Activated naive CD4-positive, alpha-beta T cell (primary cell): ENCODE measurements at places on chromosomes 6 and 20.

GRCh38 chr6:96907498-96907897, 9.8 kb upstream of the NDUFAF4 start:
- DNase-seq: no peak

DNA sequence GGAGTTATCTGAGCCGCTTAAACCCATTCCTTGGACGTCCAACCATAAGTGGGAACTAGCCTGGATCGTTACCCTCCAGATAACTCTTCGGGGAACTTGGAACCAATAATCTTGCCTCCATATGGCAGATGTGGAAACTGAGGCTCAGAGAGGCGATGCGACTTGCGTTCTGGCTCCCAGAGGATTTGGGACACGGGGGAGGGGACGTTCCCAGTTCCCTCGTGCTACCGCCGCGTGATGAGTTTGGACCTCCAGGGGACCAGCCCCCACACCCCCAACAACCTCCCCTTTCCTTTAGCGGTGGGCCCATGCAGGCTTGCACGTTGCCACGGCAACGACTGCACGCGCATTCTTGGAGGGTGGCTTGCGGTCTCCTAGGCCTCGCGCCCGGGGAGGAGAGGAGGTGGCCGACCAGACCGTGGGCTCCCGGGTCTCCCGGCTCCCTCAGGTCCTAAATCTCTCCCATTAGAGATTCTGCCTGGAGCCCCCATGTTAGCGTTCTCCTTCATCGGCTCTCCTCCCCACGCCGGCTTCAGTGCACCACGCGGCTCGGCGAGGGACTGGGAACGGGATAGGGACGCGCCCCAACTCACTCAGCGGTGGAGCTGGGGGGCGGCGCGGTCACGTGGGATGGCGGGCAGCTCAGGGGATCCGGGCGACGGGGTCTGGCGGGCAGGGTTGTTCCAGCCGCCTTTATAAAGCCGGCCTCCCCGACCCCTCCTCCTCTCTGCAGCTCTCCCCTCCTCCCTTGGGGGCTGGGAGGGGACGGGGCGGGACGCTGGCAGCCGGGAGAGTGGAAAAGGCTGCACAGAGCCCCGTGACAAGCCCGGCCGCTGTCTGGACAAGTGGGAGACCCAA, at the start of gene PLTP:
Gene PLTP (minus strand): TSS at position 670 of the 858 bp plus-strand sequence. CDS start 703 bp downstream, outside the sequence.
- DNase-seq: peak; percentile 7

- no peak for DNase-seq
Measured at GRCh38 chr20:25285856-25286798, 38.2 kb downstream of the PYGB start.

DNA sequence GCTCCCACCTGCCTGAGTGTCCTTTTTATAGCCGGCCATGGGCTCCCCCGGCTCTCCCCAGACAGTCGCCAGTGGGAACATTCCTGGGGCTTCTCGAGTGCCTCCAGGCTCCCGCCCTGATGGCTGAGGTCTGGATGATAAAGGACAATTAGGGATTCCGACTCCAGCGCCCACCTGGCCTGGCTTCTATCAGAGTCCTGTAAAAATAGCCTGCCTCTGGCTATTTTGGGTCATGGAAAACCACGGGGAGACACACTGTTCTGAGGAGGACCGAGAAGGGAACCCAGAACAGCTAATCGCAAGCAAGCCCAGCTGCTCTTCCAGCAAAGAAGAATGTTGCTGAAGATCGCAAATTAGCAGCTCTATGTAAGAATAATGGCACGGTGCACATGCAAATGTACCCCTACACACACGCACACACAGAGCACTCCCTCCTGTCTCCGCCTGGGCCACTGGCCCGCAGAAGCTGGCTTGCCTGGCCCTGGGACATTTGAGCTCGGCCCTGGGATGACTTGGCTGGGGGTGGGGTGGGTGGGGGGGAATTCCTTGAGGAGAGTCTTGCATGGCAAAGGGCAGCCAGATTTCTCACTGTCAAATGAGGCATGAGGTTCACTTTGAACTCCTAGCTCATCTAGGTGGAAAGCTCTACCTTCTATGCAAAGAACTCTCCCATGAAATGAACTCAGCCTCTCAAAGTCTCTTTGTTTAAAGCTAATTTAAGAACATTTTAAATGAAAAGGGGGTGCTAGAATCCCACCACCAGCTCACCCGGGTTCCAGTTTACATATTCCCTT, 55.3 kb downstream of the CTCFL start:
- no peak for DNase-seq

- DNase-seq: peak; percentile 48
Measured at GRCh38 chr6:99424761-99425646, at the start of gene PNISR. Gene PNISR, minus strand, starts transcription at chr6:99425308. Its CDS starts 10,649 bp downstream, at chr6:99414659.

- no peak for DNase-seq
Measured at GRCh38 chr20:24498641-24499040, 29.2 kb downstream of the SYNDIG1 start.

GRCh38 chr6:28208111-28208659, 16.9 kb upstream of the ZSCAN9 start:
- no peak for DNase-seq
